ENCODE measurements at places on chromosomes 13 and 19. TPM values are rescaled to one million over a fixed set of nuclear protein-coding genes. Genes with fewer than 3 reads are reported as not detected.

The ADAMTSL5 gene
- 1.2 TPM for total RNA-seq

The CACNA1A gene
- 42.8 TPM for total RNA-seq

The PEAK3 gene
- not detected for total RNA-seq

The SPACA4 gene
- not detected for total RNA-seq

The ZNF416 gene
- total RNA-seq = 3.4 TPM

The WDR88 gene
- total RNA-seq = not detected

Measured in fibroblast of the aortic adventitia (primary cell).